GM19239 (cell line): ENCODE measurements at places on chromosomes 4 and X.

DNA sequence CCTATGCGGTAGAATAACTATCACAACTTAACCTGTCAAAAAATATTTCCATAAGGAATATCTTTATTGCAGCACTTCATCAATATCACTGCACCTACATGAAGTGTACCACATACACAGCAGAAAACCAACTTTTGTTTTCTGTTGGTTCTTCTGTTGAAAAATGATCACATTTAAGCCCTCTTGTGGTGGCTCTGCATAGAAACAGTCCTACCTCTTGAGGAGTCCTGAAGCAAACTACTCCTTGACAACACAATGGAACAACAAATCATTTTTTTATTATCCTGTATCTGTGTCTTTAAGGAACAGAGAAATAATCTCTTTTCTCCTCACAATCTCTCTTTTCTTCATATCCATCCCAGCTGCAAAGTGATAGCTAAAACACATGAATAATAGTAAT, 39.8 kb upstream of the ATOH1 start:
- no peak for DNase-seq

GRCh38 chr4:106775636-106776035, 260.5 kb downstream of the DKK2 start:
- DNase-seq = no peak

- DNase-seq = no peak
These were observed 32.4 kb downstream of the FGFRL1 start for GRCh38 chr4:1043651-1044468.

- DNase-seq = no peak
These were observed 60.8 kb downstream of the ABLIM2 start for GRCh38 chr4:8097721-8098345.

DNA sequence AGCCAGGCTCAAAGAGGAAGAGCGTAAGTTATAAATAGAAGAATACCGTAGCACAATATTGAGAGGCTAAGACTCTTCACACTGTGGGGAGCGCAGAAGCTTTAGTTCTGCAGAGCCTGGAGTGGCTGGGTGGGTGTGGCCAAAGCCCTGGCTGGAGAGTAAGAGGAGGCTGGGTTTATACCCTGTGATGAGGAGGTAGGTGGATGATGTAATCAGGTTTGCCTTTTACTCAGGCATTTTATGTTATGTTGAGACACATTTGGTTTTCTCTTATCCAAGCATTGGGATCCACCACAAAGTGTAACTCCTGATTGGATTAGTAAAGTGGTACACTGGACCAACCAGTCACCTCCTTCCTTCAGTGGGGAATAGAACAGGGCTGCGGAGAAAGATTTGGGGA, 13.9 kb downstream of the CDS1 start:
- no peak for DNase-seq

GRCh38 chr4:52979020-52979419, 116.9 kb downstream of the RASL11B start:
- DNase-seq = no peak
